ENCODE measurements at places on chromosomes 2 and 18. TPM values are rescaled to one million over a fixed set of nuclear protein-coding genes. Genes with fewer than 3 reads are reported as not detected.

DNA sequence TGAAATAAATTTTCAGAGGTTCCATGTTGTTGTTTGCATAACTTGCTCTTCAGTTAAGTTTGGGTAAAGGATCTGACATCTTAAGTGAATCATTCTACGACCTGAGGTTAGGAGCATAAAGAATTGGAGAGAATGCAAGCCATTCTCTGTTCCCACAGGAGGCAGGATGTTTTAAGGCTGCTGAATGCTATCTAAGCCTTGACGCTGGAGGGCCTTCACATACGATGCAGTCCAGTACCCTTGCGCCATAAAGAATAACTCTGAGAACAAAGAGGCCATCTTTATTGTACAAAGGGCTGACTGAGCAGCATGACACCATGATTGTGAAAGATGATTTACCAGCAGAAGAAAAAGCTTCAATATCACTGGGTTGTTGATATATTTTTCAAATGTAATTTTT, 198.4 kb downstream of the NYAP2 start:
- no peak for DNase-seq

DNA sequence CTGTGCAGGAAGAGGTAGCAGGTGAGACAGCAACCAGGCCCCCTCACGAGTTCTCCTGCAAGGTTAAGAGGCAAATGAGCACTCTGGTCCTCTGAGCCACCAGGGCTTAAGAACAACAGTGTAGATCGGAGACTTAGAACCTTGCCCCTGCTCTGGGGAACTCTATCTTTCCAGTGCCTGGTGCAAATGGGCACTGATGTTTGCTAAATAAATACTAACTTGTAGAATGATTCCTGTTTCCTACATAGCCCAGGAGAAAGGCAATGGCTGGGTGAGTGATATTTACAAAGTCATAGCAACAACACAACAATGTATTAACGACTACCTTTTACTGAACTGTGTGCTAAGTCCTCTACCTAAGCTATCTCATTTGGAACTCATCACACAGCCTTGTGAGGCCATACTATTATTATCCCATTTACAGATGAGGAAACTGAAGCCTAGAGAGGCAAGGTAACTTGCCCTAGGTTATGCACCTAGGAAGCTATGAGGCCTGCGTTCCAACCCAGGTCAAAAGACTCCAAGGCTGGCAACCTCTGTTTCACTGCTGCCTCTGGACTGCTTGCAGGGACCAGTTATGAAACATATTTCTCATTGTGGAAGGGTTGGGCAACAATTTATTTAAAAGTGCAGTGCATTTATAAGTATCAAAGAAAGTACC, 4.3 kb downstream of the ATP8B1 start:
- DNase-seq, result no peak

- peak; percentile 43 for DNase-seq
Measured at GRCh38 chr2:190927301-190927700, 46.7 kb downstream of the GLS start.

DNA sequence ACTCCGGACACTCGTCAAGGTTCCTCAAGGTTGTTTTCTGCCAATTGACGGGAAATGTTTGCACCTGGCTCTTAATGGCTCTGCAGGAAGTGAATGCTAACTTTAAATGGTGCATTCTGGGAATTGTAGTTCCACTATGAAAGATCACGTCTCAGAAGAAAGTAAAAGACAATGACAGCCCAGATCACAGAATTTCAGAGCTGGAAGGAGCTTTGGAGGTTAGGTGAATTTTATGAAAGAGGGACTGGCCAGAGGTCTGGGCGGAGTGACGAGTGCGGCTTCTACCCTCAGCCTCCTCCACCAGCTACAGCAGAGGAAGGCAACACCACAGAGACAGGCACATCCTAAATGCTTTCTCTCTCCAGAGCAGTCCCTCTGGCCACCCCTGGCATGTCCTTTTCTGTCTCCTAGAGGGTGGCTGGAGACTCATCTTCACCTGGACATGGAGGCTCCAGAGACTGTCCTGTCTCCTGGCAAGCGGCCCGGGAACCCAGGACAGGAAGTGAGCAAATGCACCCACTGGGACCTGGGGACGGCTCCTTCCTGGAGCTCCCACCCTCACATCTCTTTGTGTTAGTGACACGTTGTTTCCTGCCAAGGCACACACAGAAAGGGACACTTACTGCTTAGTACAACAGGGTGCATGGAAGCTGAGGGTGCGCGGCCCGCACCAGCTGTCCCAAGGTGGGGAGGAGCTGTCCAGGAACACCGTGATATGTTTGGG, 19.4 kb downstream of the THAP4 start:
- DNase-seq, result no peak

DNA sequence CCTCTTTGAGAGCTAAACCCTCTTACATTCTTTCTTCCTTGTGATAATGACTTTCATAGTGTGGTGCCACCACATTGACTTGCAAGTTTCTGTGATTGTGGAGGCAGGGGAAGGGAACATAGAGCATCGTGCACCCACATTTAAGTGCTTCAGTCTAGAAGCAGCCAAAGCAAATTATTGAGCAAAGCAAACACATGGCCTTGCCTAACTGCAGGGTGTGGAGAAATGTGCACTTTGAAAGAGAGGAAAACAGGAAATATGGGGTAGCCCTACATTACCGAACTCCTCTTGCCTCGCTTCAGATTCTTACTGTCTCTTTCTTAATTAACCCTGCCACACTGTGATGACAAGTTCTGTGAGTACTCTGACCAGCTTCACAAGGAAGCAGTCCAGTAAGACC, 814.6 kb downstream of the SLC4A3 start:
- no peak for DNase-seq

- DNase-seq, result no peak
Measured at GRCh38 chr2:193101591-193101990, 906.9 kb upstream of the TMEFF2 start.

DNA sequence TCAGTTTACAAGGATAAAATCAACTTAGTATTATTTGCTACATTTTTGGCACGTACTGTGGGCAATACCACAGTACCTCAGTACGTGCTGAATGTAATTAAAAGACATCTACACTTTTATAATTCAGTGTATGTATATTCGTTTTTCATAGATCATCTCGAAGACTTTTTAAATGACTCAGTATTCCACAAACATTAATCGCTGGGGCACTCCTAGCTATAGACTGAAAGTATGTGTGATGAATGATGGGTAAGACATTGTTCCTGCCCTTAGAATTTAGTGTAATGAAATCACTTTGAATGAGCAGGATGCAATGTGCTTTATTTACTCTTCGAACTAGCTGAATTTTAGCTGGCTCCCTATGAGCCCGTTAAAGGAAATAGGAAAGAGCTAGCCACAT, 245.6 kb upstream of the RASGRP3 start:
- DNase-seq, result no peak

DNA sequence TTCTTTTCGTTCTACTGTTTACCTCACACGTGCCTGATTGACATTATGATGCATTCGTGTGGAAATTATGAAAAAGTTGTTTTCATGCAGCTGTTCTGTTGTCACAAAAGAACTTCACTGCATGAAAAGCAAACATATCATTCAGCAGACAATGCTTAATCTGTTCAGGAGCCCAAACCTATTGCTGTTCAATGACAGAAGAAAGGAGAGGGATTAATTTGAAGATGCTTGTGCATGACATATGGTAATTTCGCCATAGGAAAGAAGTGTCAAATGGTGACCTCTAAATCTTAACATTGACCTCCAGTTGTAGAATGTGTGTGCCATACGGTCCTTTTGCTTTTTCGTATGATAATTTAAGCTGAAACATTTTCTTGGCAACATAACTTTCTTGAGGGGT, 124.5 kb downstream of the WDR7 start:
- DNase-seq, result no peak

GRCh38 chr2:63569740-63570139, 18.5 kb downstream of the WDPCP start:
- no peak for DNase-seq

DNA sequence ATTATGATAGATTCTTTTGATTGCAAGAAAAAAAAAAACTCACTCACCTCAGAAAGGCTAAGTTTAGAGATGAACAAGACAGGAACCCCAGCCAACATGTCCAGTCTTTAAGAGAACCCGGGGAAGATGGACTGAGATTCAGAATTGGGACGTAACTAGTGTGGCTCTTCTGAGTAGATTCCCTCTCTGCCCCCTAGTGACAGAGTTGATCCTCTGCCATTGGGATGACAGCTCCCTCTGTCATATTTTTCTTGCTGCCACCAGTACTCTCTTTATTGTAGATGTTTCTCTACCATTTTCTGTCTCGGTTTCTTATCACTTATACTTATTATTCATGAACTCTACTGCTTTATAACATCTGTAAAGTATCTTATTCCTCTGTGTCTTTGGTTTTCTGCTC, 77.7 kb downstream of the GULP1 start:
- DNase-seq, result peak; percentile 69

GRCh38 chr2:3169106-3169870, 208.3 kb downstream of the EIPR1 start:
- no peak for DNase-seq

GRCh38 chr2:124822516-124822915, 797.4 kb downstream of the CNTNAP5 start:
- no peak for DNase-seq

CD28 gene
- polyA plus RNA-seq, result not detected

SLC14A1 gene
- polyA plus RNA-seq, result not detected

FSHR gene
- not detected for polyA plus RNA-seq

CD302 gene
- polyA plus RNA-seq, result 2.9 TPM

KLHL14 gene
- not detected for polyA plus RNA-seq
